T-helper 17 cell (primary cell): ENCODE measurements at places on chromosomes 3 and 15.

DNA sequence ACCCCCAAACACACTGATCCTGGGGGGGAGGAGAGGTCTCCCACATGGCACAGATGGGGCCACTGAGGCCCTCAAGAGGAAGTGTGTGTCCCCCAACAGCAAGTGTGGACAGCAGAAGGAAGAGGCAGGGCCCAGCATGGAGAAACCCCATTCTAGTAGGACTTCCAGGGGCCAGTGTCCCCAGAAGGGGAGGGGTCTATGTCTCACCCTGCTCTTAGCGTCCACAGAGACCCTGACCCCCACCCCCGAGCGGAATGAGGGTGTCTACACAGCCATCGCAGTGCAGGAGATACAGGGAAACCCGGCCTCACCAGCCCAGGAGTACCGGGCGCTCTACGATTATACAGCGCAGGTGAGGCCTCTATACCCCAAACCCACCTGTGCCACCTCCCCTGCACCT, 35.3 kb downstream of the TSPAN3 start:
- no peak for DNase-seq
- no peak overlapping the region for H3K27ac ChIP-seq
- no peak overlapping the region for H3K4me3 ChIP-seq

- peak; percentile 13 for DNase-seq
- no peak overlapping the region for H3K27ac ChIP-seq
- H3K27me3 ChIP-seq, result no peaks in the 10 kb centered on the region
Measured at GRCh38 chr3:113495035-113495434, 19.9 kb downstream of the SPICE1 start.

- no peaks in the 10 kb centered on the region for H3K27me3 ChIP-seq
- H3K36me3 ChIP-seq, result no peaks in the 10 kb centered on the region
- H3K27ac ChIP-seq, result peak overlapping the region; percentile 74
- peaks cover 30% of the 10 kb centered on the region for H3K4me1 ChIP-seq
Measured at GRCh38 chr3:42746455-42747450, 26.3 kb downstream of the CCDC13 start.

DNA sequence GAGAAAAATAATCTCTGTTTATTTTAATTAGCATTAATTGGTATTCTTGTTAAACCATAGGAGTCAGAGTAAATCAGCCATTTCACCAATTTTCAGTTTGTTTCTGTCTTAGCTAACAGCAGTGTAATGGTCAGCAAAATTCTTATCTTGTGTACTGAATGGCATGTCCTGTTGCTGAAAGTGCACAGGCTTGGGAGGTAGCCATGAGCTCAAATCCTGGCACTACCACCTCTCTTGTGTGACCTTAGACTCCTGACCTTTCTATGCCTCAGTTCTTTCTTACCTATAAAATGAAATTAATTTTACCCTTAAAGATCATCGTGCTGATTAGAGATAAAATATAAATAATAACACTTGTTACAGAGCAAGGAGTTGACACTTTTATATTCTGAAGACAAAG, 35.8 kb downstream of the MLH1 start:
- H3K4me1 ChIP-seq, result peaks cover 5% of the 10 kb centered on the region
- DNase-seq, result no peak
- no peak overlapping the region for H3K27ac ChIP-seq
- no peak overlapping the region for H3K4me3 ChIP-seq
- H3K27me3 ChIP-seq, result no peaks in the 10 kb centered on the region
- peaks cover 8% of the 10 kb centered on the region for H3K36me3 ChIP-seq

DNA sequence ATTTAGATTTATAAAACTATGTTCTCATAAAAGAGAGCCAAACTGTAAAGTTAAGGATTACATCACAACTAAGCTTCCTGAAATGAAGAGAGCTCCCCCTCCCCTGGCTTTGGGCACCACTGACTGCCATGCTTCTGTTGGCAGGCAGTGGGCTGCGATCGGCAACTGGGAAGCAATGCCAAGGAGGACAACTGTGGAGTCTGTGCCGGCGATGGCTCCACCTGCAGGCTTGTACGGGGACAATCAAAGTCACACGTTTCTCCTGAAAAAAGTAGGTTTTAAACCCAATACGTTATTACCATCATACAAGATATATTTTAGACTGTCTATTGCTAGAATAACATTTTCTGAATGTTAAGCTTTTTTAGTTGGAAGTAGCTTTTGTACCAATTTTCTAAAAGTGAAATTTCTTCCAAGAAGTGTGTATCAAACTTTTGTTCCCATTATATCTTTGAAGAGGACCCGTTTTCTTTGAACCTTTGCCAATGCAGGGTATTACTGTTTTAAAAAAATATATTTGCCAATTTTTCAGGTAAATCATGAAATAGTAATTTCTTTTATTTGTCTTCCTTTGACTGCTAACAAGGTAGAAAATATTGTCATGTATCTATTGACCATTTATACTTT, 184.1 kb downstream of the ADAMTSL3 start:
- no peaks in the 10 kb centered on the region for H3K4me1 ChIP-seq
- H3K27me3 ChIP-seq, result no peaks in the 10 kb centered on the region
- H3K36me3 ChIP-seq, result no peaks in the 10 kb centered on the region
- H3K4me3 ChIP-seq, result no peak overlapping the region
- DNase-seq, result no peak

GRCh38 chr15:69436951-69437350, 15.7 kb upstream of the RPLP1 start:
- H3K36me3 ChIP-seq, result no peaks in the 10 kb centered on the region
- no peak overlapping the region for H3K27ac ChIP-seq
- H3K4me3 ChIP-seq, result no peak overlapping the region

DNA sequence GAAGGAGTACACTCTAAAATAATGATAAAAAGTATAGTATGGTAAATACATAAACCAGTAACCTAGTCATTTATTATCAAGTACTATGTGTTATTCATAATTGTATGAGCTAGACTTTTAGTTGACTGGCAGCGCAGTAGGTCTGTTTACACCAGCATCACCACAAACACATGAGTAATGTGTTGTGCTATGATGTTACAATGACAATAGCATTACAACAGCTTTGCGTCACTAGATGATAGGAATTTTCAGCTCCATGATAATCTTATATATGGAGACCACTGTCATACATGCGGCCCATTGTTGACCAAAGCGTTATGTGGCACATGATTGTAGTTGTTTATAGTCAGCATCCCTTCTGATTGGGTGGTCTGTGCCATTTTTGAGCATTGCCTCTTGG, 138.9 kb upstream of the UBE2E1 start:
- H3K4me3 ChIP-seq, result no peak overlapping the region
- peaks cover 31% of the 10 kb centered on the region for H3K27me3 ChIP-seq
- H3K36me3 ChIP-seq, result no peaks in the 10 kb centered on the region

DNA sequence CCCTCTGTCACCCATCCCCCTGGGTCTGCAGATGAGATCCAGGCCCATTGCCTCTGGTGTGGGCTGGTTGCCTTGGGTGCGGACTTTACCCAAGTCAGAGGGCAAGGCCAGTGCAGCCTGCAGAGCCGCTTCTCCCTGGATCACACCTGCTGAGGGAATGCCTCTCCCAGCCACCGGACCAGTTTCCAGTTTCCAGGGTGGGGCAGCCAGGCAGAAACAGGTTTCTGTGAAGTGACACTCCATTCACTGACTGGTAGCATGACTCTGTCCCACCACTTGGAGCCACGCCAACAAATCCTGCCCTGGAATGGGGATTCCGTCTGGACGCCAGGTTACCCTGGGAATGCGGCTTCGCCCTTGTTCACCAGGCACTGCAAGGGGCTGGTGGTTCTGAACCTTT, 30.0 kb downstream of the PAQR5 start:
- peaks cover 3% of the 10 kb centered on the region for H3K36me3 ChIP-seq
- no peak overlapping the region for H3K4me3 ChIP-seq
- DNase-seq, result no peak
- no peak overlapping the region for H3K27ac ChIP-seq
- H3K4me1 ChIP-seq, result peaks cover 3% of the 10 kb centered on the region
- peaks cover 49% of the 10 kb centered on the region for H3K27me3 ChIP-seq

DNA sequence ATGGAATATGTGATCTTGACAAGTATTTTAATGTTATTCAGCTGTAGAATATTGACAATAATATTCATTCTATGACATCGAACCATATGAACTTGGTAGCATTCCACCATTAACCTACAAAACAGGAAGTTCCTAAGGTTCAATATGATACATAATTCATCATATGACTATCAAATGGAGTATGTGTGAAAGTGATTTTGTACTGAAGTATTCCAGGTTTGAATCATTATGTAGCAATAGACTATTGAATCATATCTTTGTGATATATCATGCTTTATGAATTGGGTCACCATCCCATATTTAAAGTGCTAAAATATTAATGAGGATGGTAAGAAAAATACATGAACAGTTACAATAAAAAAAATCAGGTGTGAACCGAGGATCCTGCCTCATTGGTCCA, 95.1 kb downstream of the TP63 start:
- DNase-seq, result no peak
- no peak overlapping the region for H3K4me3 ChIP-seq
- peaks cover 4% of the 10 kb centered on the region for H3K27me3 ChIP-seq
- H3K4me1 ChIP-seq, result no peaks in the 10 kb centered on the region
- no peaks in the 10 kb centered on the region for H3K36me3 ChIP-seq
- H3K27ac ChIP-seq, result no peak overlapping the region

- H3K27me3 ChIP-seq, result peaks cover 44% of the 10 kb centered on the region
- DNase-seq, result no peak
- no peaks in the 10 kb centered on the region for H3K4me1 ChIP-seq
- H3K4me3 ChIP-seq, result no peak overlapping the region
Measured at GRCh38 chr3:64223791-64224745, 1.2 kb downstream of the PRICKLE2 start.

- H3K27ac ChIP-seq, result no peak overlapping the region
- no peak overlapping the region for H3K4me3 ChIP-seq
- H3K4me1 ChIP-seq, result no peaks in the 10 kb centered on the region
- no peaks in the 10 kb centered on the region for H3K36me3 ChIP-seq
Measured at GRCh38 chr3:176739159-176739558, 458.1 kb downstream of the TBL1XR1 start.

- no peak for DNase-seq
- no peaks in the 10 kb centered on the region for H3K27me3 ChIP-seq
- H3K4me3 ChIP-seq, result peak within 1 kb of the TSS; percentile 43
Measured at GRCh38 chr3:46208167-46208704, at the start of gene CCR1. Gene CCR1 (minus strand): TSS chr3:46208313. CDS start chr3:46204313, 4,000 bp downstream.

- H3K27ac ChIP-seq, result peak overlapping the region; percentile 49
- H3K27me3 ChIP-seq, result no peaks in the 10 kb centered on the region
- H3K4me3 ChIP-seq, result no peak overlapping the region
- peaks cover 19% of the 10 kb centered on the region for H3K4me1 ChIP-seq
- no peaks in the 10 kb centered on the region for H3K36me3 ChIP-seq
Measured at GRCh38 chr15:60370105-60370868, 27.5 kb downstream of the ANXA2 start.

DNA sequence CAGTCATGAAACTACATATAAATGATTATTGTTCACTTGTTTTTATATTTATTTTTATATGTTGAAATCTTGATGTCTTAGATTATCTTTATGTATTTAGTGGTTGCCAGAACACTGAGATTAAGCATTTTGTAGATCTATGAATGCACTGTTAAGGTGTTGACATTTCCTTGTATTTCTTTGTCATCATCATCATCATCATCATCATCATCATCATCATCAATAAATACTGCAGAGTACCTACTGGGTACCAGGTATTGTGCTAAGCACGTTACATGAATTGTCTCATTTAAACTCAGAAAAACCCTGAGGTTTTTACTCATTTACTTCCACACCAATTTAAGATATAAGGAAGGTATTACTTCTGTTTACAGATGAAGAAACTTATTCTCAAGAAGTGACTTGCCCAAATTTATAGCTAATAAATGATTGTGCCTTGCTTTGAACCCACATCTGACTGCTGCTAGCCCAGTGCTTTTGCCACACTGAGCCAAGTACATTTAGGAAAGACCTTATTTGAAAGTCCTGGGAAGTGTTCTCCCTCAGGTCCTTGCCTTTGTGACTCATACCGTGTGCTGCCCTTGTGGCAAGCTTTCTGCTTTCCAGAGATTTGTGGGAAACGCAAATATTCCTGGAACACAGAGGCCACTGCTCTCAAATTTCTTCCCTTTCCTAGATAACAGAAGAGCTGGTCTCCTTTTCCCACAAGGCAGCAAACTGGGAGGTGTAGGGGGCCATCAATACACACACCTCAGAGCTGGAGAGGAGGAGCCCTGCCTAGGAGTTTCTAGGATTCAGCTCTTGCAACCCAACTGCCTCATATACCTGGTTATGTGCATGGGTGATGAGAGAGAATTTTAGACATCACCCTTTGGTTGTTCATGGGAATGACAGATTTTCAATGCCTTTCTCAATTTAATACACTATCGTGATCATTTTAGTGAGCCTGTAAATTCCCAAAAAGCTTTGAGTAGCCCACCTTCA, 115.4 kb upstream of the C15orf61 start:
- H3K4me3 ChIP-seq, result no peak overlapping the region
- H3K27ac ChIP-seq, result no peak overlapping the region
- no peak for DNase-seq
- H3K27me3 ChIP-seq, result peaks cover 13% of the 10 kb centered on the region

DNA sequence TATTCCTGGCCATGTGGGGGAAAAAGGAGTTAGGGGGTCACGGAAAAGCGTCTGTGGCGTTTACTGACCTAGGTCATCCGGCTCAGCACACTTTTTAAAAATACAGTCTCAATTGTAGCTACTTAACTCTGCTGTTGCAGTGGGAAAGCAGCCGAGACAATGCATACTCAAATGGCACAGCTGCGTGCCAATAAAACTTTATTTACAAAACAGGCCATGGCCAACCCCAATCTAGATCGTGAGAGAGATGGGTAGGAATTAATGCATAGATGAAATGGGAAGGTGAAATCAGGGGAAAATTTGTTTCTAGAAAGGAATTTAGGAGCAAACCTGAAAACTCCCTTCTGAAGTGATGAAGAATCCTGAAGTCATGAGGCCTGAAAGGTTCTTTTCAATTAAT, 22.0 kb upstream of the FRMD4B start:
- peaks cover 5% of the 10 kb centered on the region for H3K36me3 ChIP-seq
- H3K4me1 ChIP-seq, result peaks cover 6% of the 10 kb centered on the region

GRCh38 chr3:19250959-19251610, 102.8 kb downstream of the KCNH8 start:
- no peaks in the 10 kb centered on the region for H3K27me3 ChIP-seq
- no peaks in the 10 kb centered on the region for H3K4me1 ChIP-seq
- H3K36me3 ChIP-seq, result no peaks in the 10 kb centered on the region
- no peak for DNase-seq
- no peak overlapping the region for H3K4me3 ChIP-seq

DNA sequence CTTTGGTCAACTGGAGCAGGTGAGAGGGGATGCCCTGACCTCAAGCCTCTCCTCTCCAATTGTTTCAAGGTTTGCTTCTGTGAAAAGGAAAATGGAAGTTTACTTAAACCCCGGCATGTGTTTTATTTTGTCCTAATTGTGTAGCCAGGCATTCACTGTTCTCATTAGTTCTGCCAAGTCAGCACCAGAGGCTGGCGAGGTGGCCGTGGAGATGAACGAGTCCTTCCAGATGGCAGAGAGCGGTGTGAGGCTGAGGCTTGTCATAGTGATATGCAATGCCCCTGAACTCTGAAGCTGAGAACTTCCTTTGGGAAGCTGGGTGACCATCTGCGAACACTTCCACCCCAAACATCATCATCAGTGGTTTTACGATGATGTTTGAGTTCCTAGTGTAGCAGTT, 199.6 kb downstream of the TJP1 start:
- no peak overlapping the region for H3K27ac ChIP-seq
- H3K4me3 ChIP-seq, result no peak overlapping the region

GRCh38 chr3:126714921-126715320, 10.9 kb downstream of the CHCHD6 start:
- H3K4me3 ChIP-seq, result no peak overlapping the region
- H3K27ac ChIP-seq, result no peak overlapping the region
- DNase-seq, result no peak
- peaks cover 4% of the 10 kb centered on the region for H3K36me3 ChIP-seq

- H3K4me3 ChIP-seq, result no peak overlapping the region
- H3K27ac ChIP-seq, result no peak overlapping the region
- H3K27me3 ChIP-seq, result peaks cover 32% of the 10 kb centered on the region
- no peaks in the 10 kb centered on the region for H3K36me3 ChIP-seq
- DNase-seq, result no peak
Measured at GRCh38 chr3:127370906-127371305, 83.1 kb upstream of the PRR20G start.
